Frontal cortex (tissue), 4 donors: ENCODE measurements at places on chromosomes 4 and X.

GRCh38 chrX:102745513-102745856 lies 24.9 kb downstream of the GPRASP3 start:
- DNase-seq, result no peak

DNA sequence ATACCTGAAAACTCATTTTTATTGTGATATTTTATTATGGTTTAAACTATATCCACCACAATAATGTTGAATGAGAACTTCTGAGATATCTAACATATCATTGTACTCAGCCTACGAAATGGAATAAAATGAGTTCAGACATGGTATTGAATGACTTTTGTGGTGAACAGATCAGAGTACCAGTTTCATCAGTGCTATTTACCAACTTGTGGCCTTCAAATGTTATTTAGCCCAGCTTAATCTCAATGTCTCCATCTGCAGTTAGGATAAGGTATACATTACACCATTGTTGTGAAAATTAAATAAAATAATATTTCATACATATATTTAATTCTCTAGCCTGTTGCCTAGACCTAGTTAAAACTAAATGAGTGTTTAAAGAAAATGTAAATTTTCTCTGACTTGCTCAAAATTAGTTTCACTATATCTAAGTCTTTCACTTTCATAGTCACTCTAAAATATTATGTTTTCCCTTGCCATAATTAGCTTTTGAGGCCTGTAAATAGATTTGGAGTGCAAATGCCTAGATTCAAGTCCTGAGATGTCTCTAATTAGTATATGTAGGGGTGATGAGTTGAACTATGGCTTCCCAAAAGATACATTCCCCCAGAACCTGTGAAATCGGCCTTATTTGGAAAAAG lies 594.2 kb downstream of the STPG2 start:
- DNase-seq, result no peak

GRCh38 chrX:24117258-24117657 lies 32.3 kb upstream of the ZFX start:
- DNase-seq, result peak; percentile 28

DNA sequence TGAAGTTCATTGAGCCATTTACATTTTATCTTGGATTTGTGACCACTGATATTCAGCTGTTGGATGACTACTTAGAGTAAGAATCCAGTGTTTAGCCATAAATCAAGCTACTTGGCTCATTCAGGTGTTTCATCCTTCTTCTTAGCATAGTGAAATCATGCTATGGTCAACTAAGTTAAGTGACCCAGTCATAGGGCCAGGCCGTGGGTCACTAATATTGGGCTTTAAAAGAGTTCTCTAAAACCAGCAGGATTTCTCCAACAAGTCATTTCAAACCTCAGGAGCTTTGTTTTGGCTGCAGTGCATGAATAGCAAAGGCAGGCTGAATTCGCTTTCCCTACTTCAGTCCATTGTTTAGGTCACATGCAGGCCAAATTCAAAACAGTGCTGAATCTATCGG lies 181.0 kb downstream of the MAML3 start:
- no peak for DNase-seq
